ENCODE measurements at places on chromosomes 6 and 20. TPM values are rescaled to one million over a fixed set of nuclear protein-coding genes. Genes with fewer than 3 reads are reported as not detected.

- no peak for DNase-seq
Observed at GRCh38 chr6:148761527-148762011, 14.7 kb downstream of the UST start.

- no peak for DNase-seq
Observed at GRCh38 chr6:106849676-106850332, 124.7 kb downstream of the CD24 start.

GRCh38 chr6:4603291-4603690 lies 172.9 kb upstream of the CDYL start:
- no peak for DNase-seq

- DNase-seq, result no peak
Observed at GRCh38 chr6:162712694-162713093, 14.9 kb downstream of the PRKN start.

- no peak for DNase-seq
Observed at GRCh38 chr6:71406865-71407860, 118.6 kb downstream of the OGFRL1 start.

GRCh38 chr6:51856508-51856907 lies 230.9 kb downstream of the PKHD1 start:
- DNase-seq, result no peak

Gene LAMP5
- total RNA-seq, result 0.30 TPM

Gene SLC35F1
- total RNA-seq, result 1.1 TPM

Gene EYS
- total RNA-seq, result 0.64 TPM

All from colonic mucosa (tissue), 4 donors.